ENCODE measurements at places on chromosomes 6 and 20.

- H3K4me3 ChIP-seq, result no peak overlapping the region
- H3K27me3 ChIP-seq, result no peaks in the 10 kb centered on the region
- peaks cover 29% of the 10 kb centered on the region for H3K4me1 ChIP-seq
- H3K36me3 ChIP-seq, result no peaks in the 10 kb centered on the region
- no peak for DNase-seq
- no peak overlapping the region for H3K27ac ChIP-seq
Measured at GRCh38 chr6:6333501-6333900, 13.0 kb upstream of the F13A1 start.

- no peaks in the 10 kb centered on the region for H3K36me3 ChIP-seq
- DNase-seq, result no peak
- H3K27me3 ChIP-seq, result no peaks in the 10 kb centered on the region
- H3K4me1 ChIP-seq, result peaks cover 6% of the 10 kb centered on the region
- H3K4me3 ChIP-seq, result no peak overlapping the region
Measured at GRCh38 chr20:44540834-44541233, 19.0 kb upstream of the SERINC3 start.

- no peak overlapping the region for H3K27ac ChIP-seq
- DNase-seq, result no peak
- no peak overlapping the region for H3K4me3 ChIP-seq
- peaks cover 2% of the 10 kb centered on the region for H3K36me3 ChIP-seq
Measured at GRCh38 chr20:31484001-31484400, 8.9 kb downstream of the REM1 start.

GRCh38 chr20:8815208-8815607 lies 253.7 kb upstream of the PLCB4 start:
- H3K27ac ChIP-seq, result no peak overlapping the region
- H3K4me3 ChIP-seq, result no peak overlapping the region
- no peak for DNase-seq
- H3K27me3 ChIP-seq, result peaks cover 4% of the 10 kb centered on the region
- H3K4me1 ChIP-seq, result no peaks in the 10 kb centered on the region

- no peak for DNase-seq
Measured at GRCh38 chr6:25489399-25489798, 162.6 kb upstream of the SCGN start.

DNA sequence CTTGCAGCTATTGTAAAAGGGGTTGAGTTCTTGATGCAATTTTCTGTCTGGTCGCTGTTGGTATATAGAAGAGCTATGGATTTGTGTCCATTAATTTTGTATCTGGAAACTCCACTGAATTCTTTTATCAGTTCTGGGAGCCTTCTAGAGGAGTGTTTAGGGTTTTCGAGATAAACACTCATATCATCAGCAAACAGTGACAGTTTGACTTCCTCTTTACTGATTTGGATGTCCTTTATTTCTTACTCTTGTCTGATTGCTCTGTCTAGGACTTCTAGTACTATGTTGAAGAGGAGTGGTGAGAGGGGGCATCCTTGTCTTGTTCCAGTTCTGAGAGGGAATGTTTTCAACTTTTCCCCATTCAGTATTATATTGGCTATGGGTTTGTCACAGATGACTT lies 120.8 kb upstream of the SSTR4 start:
- no peak overlapping the region for H3K4me3 ChIP-seq
- no peak overlapping the region for H3K27ac ChIP-seq
- no peaks in the 10 kb centered on the region for H3K4me1 ChIP-seq
- peaks cover 2% of the 10 kb centered on the region for H3K27me3 ChIP-seq

DNA sequence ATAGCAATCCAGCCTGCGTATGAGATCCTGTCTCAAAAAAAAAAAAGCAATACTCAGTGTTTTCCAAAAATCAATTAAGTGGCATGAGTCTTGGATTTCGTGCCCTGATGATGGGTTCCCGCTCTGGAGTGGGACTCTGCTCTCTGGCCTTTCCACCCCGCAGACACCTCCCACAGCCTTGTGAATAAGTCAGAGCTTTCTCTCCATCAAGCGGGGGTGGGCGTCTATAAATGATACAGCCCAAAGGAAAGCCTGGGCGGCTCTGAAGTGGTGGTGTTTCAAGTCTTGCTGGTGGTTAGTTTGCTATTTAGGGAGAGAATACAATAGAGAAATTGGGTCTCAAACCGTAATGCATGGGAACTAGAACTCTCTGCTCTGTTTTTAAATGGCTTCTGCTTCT lies 52.5 kb upstream of the TAGAP start:
- peaks cover 60% of the 10 kb centered on the region for H3K4me1 ChIP-seq
- no peak overlapping the region for H3K27ac ChIP-seq
- H3K36me3 ChIP-seq, result no peaks in the 10 kb centered on the region
- no peak overlapping the region for H3K4me3 ChIP-seq
- H3K27me3 ChIP-seq, result no peaks in the 10 kb centered on the region
- no peak for DNase-seq

GRCh38 chr6:144359783-144360182 lies 74.6 kb downstream of the UTRN start:
- no peak overlapping the region for H3K4me3 ChIP-seq
- peaks cover 34% of the 10 kb centered on the region for H3K4me1 ChIP-seq
- no peak for DNase-seq
- no peaks in the 10 kb centered on the region for H3K27me3 ChIP-seq
- peaks cover 28% of the 10 kb centered on the region for H3K36me3 ChIP-seq
- H3K27ac ChIP-seq, result no peak overlapping the region

DNA sequence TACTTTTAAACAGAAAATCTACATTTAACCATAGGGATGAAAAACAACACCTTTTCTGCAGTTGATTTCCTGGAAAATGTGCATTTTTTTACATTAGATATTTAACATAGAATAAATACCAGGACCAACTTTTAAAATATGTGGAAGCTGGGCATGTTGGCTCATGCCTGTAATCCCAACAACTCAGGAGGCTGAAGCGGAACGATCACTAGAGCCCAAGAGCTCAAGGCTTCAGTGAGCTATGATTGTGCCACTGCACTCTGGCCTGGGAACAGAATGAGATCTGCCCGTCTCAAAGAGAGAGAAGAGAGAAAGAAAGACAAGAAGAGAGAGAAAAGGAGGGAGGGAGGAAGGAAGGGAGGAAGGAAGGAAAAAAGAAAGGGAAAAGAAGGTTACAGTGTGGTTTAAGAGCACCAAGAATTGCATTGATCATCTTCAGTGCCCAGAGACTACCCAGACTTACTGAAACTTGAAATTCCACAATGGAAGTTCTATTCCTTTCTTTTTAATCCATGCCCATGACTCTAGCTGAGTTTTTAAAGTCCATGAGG lies 189.4 kb upstream of the ARID1B start:
- no peaks in the 10 kb centered on the region for H3K4me1 ChIP-seq
- no peak for DNase-seq
- H3K4me3 ChIP-seq, result no peak overlapping the region

- H3K36me3 ChIP-seq, result no peaks in the 10 kb centered on the region
- H3K4me1 ChIP-seq, result peaks cover 7% of the 10 kb centered on the region
Measured at GRCh38 chr20:34915131-34915530, 38.7 kb downstream of the ACSS2 start.

- peaks cover 48% of the 10 kb centered on the region for H3K36me3 ChIP-seq
- peak overlapping the region; percentile 95 for H3K27ac ChIP-seq
- H3K27me3 ChIP-seq, result no peaks in the 10 kb centered on the region
- peak; percentile 7 for DNase-seq
- peaks cover 67% of the 10 kb centered on the region for H3K4me1 ChIP-seq
Measured at GRCh38 chr20:46357030-46357514, 48.8 kb upstream of the CDH22 start.

GRCh38 chr20:41619360-41620100 lies 1.4 kb upstream of the CHD6 start:
- H3K36me3 ChIP-seq, result no peaks in the 10 kb centered on the region
- no peak for DNase-seq

- peak overlapping the region; percentile 66 for H3K4me3 ChIP-seq
- peak overlapping the region; percentile 82 for H3K27ac ChIP-seq
- H3K4me1 ChIP-seq, result peaks cover 73% of the 10 kb centered on the region
- H3K27me3 ChIP-seq, result no peaks in the 10 kb centered on the region
Measured at GRCh38 chr6:127818149-127818548, 82.7 kb downstream of the THEMIS start.

DNA sequence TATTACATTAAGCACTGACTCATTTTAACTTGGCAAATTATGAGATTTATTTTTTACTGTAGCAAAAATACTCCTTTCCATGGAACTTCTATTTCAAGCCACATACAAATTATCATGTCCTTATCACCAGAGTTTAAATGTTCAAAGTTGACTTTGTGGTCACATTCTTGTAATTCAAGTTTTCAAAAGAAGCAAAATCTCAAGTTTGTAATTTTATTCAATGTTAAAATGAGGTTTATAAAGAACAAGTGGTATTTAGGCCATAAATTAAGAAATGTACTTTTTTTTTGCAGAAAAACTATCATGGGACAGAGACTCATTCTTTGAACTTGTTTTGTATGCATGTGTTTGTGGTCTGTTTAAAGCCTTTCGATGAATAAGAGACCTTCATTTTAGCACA lies 811.5 kb downstream of the TENT5A start:
- no peak for DNase-seq
- no peaks in the 10 kb centered on the region for H3K36me3 ChIP-seq
- H3K27me3 ChIP-seq, result peaks cover 5% of the 10 kb centered on the region
- H3K27ac ChIP-seq, result no peak overlapping the region
- H3K4me3 ChIP-seq, result no peak overlapping the region
- H3K4me1 ChIP-seq, result no peaks in the 10 kb centered on the region

DNA sequence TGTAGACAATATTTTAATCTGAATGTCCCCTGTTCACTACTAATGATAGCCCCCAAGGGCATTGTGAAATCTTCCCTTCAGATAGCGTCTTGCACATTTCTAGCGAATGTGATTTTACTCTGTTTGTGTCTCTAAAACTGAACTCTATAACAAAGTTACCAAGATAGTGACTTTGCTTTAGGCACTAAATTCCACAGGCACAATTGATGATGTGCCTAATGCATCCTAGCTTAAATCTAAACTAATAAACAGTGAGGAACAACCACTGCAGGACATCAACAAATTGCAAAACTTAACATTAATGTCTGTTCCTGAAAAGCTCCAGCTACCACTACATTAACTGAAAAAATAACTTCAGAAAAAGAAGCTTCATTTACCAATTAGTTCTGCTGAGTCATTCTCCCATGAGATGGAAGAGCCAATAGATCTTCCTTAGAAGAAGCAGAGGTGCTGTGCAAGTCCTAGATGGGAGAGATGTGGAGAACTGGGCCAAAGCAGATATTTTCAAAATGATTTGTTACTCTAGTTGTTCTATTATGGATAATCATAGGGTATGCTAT lies 1065.0 kb downstream of the EPHA7 start:
- no peak overlapping the region for H3K27ac ChIP-seq
- no peak for DNase-seq
- no peaks in the 10 kb centered on the region for H3K27me3 ChIP-seq
- no peak overlapping the region for H3K4me3 ChIP-seq
- H3K36me3 ChIP-seq, result no peaks in the 10 kb centered on the region

DNA sequence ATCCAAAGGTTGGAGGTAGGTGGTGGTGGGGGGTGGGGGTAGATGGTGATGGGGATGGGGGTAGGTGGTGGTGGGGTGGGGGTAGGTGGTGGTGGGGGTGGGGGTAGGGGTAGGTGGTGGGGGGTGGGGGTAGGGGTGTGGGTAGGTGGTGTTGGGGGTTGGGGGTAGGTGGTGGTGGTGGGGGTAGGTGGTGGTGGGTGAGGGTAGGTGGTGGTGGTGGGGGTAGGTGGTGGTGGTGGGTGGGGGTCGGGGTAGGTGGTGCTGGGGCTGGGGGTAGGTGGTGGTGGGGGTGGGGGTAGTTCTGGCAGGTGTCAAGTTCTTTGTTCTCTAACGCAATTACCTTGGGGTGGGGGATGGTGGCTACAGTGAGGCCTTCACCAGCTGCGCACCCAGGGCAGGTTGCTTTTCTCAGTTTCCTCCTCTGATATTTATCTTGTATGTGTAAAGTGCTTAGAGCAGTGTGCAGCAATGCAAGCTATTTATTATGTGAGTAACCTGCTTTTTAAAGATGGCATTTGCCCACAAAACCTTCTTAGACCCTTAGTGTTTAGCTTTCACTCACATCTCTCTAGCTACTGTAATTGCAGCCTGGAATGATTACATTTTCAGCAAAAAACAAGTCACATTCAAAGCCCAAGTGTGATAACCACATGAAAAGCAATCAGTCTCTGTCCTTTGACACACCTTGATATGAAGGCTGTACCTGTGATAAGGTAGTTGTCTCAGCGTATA lies 8.2 kb upstream of the CCDC167 start:
- H3K4me3 ChIP-seq, result peak overlapping the region; percentile 50
- DNase-seq, result no peak

DNA sequence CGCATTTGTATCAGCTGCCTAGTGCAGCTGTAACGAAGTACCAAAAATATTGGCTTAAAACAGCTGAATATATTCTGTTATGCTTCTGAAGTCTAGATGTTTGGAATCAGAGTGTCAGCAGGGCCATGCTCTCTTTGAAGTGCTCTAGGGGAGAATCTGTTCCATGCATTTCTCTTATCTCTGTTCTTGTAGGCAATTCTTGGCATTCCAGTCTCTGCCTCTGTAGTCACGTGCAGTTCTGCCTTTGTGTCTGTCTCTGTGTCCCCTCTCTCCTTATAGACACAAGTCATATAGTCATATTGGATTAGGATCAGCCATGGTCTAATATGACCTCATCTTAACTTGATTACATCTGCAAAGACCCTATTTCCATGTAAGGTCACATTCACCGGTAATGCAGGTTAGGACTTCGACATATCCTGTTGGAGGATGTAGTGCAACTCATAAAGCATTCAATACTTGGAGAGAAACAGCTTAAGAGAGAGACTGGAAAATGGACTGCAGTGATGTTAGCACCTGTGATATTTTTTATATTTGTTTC lies 18.6 kb downstream of the FAM83B start:
- H3K4me1 ChIP-seq, result no peaks in the 10 kb centered on the region
- H3K27ac ChIP-seq, result no peak overlapping the region
- no peak overlapping the region for H3K4me3 ChIP-seq
- DNase-seq, result no peak

DNA sequence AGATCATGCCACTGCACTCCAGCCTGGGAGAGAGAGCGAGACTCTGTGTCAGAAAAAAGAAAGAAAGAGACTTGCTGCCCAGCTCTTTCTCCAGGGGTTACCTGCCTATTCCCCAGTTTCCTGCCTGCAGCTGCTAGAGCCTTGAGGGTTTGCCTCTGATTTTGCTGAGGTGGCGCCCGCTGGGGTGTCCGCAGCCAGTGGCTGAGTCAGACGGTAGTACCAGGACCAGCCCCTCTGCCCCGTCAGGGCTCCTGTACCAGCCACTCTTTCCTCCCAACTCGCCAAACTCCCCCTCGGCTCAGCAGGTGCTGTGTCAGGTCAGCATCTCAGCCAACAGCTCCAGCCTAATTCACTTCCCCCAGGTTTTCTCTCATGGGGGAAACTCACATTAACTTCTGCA lies 7.4 kb upstream of the LSM14B start:
- peaks cover 2% of the 10 kb centered on the region for H3K36me3 ChIP-seq
- peaks cover 23% of the 10 kb centered on the region for H3K4me1 ChIP-seq
- no peak overlapping the region for H3K4me3 ChIP-seq
- no peaks in the 10 kb centered on the region for H3K27me3 ChIP-seq

All from naive thymus-derived CD8-positive, alpha-beta T cell (primary cell).